GM04504 (cell line): ENCODE measurements at places on chromosomes 5 and 9.

GRCh38 chr5:154547551-154547950 lies 69.5 kb upstream of the HAND1 start:
- no peak for DNase-seq

- no peak for DNase-seq
Measured at GRCh38 chr5:168340487-168340886, 49.0 kb downstream of the WWC1 start.

DNA sequence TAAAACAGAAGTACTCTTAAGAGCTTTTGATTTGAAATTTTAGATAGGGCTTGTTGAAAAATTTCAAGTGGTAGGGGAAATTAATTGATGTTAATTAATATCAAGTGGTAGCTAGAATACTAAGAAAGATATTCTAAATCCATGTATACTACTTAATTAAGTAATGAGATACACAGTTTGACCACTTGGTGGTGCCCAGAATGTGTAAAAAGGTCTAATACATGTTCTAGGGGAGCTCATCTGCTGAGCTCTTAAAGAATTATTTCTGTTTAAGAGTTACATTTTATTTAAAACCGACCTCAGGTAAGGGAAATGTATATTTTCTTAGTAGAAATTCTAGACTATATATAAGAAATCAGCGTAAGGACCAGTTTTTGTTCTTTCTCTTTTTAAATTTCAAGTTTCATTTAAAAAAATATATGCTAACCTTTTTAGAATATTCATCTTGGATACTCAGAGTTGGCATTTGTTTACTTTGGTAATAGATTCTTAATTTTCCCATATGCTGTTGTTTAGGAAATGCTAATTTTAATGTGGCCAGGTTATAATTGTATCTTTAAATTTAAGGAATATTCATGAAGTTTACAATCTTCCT lies 61.5 kb downstream of the LNPEP start:
- DNase-seq: no peak

DNA sequence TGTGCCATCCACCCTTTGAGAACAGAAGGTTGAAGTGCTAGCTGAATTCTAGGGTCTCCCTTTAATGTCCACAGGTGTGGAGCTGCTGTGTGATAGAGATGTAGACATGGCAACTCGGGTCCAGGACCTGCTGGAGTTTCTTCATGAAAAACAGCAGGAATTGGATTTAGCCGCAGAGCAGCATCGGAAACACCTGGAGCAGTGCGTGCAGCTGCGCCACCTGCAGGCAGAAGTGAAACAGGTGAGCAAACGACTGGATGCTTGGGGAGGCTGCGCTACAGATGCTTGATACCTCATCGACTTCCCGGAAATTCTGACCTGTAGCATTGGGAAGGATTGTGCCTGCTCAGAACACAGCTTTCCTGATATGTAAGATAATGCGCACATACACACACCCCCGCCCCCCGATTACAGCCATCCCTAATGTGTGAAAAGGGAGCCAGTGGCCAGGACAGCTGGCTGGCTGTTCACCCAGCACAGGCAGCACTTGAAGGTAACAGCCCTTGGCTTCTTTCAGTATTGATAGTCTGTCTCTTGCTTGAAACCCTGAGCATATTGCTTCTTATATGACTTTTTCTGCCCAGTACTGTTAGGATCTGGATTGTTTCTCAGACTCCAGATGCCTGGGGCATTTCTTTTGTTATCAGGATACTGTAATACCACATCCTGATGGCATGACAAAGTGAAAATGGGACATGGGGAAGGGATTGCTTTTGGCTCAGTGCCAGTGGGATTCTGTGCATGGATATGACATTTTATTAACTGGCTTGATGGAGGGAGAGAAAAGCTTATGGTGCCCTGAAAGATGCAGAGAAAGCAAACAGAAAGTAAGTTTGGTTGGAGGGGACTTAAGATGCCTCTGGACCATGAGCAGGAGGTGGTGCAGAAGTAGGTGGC lies 216.8 kb upstream of the OTULINL start:
- no peak for DNase-seq

DNA sequence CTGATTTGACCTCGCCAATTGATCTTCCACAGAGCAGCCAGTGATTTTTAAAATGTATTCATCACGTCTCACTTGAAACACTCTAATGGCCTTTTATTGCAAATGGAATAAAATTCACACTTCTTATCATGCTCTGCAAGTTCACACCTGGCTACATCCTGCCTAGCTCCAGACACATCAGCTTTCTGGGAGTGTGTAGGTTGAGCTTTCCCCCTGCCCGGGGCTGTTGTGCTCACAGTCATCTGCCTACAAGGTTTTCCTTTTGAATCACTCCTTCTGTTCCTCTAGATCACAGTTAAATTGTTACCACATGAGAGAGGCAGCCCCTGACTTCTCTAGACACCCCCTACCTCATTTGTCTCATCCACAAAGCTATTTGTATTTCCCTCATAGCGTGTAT lies 674.5 kb downstream of the PRELID2 start:
- DNase-seq: no peak

DNA sequence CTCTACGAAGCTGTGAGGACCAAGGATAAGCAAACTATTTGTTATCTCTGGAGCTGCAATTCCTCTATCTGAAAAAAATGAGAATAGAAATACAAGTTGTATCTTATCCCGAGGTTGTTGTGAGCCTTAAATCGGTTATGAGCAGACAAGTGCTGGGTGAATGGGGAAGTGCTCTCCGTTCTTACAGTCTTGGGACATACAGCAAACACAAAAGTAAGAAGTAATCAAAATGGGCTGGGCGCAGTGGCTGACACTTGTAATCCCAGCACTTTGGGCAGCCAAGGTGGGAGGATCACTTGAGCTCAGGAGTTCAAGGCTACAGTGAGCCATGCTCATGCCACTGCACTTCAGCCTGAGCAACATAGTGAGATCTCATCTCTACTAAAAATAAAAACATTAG lies 31.7 kb downstream of the ITK start:
- DNase-seq: no peak
